Fibroblast of skin of scalp (primary cell): ENCODE measurements at places on chromosomes 3 and 15.

- DNase-seq = no peak
Measured at GRCh38 chr3:11002371-11002807, 9.8 kb downstream of the SLC6A1 start.

- DNase-seq = no peak
Measured at GRCh38 chr3:134496471-134497071, 10.7 kb downstream of the CEP63 start.

DNA sequence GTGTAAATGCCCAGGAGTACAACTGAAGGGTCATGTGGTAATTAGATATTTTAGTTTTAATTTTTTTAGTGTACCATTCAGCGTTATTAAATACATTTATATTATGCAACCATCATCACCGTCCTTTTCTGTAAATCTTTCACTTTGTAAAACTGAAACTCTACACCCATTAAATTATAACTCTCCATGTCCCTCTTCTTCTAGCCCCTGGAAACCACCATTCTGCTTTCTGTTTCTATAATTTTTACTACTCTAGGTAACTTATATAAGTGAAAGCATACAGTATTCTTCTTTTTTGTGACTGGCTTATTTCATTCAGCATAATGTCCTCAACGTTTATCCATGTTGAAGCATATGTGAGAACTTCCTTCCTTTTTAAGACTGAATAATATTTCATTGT, 48.1 kb downstream of the STXBP5L start:
- DNase-seq = no peak

DNA sequence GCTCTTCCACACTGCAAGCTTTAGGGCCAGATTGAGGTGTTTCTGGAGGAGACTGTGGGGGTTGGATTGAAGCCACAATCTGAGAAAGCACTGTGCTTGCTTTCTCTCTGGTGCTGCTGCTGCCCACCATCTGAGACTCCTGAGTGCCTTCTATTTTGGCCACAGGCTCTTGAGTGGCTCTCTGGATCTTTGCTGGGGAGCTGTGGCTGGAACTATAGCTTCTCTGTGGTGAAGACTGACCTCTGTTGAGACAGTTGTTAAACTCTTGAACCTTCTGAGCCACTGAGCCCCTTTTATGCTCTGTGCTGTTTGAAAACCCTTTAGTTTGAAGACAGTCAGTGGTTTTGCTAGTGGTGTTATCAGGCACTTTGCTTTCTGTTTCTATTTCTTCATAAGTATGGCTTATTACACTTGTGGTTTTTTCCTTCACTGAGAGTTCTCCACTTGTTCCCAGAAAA, 108.7 kb upstream of the TSPAN3 start:
- no peak for DNase-seq

DNA sequence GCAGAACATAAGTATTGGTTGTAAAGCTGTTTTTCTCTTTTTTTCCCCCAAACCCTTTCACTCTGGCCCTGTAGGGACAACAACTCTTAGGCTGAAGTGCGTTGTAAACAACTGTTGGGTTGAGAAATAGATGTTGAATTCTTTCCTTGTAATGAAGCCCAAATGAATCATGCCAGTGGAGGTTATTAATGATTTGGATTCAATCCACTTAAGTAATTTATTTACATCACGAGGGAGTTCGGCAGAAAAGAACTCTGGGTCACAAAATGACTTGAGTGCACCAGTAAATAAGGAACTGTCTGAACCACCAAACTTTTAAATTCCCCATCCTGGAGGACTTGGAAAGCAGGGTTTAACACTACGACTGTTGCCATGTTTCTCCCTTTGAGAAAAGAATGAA, 218.9 kb downstream of the PDZRN3 start:
- DNase-seq = no peak

GRCh38 chr3:116896116-116896515, 186.5 kb downstream of the TUSC7 start:
- no peak for DNase-seq

DNA sequence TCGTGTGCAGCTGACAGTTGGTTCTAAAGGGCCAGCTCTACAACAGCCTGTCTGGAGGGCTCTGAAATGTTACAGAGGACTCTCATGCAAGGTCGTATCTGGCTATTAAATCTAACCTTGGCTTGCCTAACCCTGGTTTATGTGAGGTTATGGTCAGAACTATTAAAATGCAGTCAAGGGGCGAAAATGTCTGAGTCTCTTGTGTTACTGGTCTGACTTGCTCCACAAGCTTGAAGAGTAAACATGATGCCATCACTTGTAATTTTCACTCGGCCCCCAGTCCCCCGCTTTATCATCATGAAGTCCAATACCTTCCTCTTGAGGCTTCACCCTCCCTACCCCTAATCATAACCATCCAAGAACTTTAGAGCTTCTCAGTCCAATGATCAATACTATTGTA, 9.4 kb downstream of the ENTPD3 start:
- DNase-seq = no peak

DNA sequence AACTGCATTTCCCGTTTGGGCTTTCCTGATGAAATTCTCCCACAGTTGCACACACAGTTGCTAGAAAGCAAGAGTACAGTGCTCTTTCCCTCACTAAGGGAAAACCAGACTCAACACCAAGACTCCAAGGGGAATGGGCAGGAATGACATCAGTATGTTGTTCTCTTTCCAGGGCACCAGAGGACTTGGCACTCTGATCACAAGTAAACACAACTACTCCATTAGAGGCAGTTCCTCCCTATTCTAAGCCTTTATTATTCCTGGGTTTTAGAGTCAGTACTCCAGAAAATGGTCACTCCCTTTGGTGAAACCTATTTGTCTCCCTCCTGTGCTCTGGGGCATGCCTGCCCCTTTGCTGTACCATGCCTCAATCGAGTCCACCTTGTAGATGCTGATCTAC, 52.3 kb upstream of the VGLL4 start:
- no peak for DNase-seq
